Stimulated activated CD4-positive, alpha-beta T cell treated with anti-CD3 and anti-CD28 coated beads, Interleukin-15, amount 100 ng/mL, for 1 hour (primary cell): ENCODE measurements at places on chromosomes 16 and 17.

DNA sequence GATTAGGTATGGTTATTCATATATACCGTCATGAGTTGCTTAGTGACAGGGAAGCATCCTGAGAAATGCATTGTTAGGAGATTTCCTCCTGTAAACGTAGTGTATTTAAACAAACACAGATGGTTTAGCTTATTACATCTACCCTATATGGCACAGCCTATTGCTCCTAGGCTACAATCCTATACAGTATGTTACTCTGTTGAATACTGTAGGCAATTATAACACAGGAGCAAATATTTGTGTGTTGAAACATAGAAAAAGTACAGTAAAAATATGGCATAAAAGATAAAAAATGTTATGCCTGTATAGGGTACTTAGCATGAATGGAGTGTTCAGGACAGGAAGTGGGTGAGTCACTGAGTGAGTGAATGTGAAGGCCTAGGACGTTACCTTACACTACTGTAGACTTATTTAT lies 157.7 kb downstream of the CDH11 start:
- no peak for DNase-seq

DNA sequence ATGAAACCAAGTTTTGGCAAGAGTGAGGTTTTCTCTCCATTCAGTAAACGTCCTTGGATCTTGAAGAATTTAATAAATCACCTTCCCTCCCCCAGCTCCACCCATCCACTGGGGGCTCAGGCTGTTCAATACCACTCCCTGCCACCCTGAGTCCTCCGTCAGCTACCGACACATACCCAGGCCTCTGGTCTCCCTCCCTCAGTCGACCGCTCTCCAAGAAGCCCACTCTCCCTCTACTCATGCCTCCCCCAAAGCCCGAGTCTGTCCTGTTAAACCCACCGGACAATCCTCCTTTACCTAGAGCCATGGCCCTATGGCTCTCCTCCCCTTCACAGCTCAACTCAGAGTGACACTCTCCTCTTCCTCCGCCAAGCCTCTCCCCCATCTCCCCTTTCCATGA lies 19.7 kb upstream of the SLC4A1 start:
- DNase-seq, result no peak

DNA sequence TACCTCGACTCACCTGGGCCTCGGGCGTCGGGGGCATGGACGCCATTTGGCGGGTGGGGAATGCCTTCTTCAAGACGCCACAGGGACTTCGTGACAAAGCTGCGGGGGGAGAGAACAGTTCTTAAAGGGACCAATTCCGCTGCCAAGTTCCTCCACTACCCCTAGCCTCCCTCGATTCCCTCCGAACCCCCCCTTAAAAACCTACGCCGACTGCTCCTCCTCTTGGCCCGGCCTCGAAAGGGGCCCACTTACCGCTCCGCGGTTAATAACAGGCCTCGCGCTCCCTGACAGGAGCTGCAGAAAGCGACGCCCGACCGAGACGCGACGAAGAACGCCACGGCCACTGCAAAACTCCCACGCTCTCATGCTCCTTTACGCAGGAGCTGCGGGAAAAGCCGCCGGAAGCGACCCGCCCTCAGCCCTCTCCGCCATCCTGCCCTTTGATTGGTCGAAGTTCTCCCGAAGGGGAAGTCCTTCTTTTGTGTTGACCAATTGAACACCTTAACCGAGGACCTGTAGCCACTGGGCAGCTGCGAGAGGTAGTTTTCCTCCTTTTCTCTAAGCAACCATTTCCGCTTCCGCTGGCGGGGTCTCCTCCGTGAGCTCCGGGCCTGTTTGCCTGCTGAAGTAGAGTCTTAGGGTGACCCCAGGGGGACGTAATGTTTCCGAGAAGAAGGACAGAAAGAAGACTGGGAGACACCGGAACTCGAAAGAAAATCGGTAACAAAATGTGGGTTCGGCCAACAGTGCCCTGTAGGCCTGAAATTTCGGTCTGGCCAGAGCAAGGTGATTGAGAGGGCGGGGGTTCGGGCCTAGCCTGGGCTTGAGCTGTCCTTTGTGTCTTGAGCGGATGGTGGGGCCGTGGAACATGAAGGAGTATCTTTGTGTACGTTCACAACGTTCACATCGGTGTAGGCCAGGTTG lies at the start of the genes NAA60 and ZNF597:
TSS of gene NAA60 (plus strand) at position 573 of the 924 bp plus-strand sequence. CDS start 32,548 bp downstream, outside the sequence.
TSS of gene ZNF597 (minus strand) at position 397 of the 924 bp plus-strand sequence. CDS start at position 46, 351 bp downstream.
- peak; percentile 55 for DNase-seq

DNA sequence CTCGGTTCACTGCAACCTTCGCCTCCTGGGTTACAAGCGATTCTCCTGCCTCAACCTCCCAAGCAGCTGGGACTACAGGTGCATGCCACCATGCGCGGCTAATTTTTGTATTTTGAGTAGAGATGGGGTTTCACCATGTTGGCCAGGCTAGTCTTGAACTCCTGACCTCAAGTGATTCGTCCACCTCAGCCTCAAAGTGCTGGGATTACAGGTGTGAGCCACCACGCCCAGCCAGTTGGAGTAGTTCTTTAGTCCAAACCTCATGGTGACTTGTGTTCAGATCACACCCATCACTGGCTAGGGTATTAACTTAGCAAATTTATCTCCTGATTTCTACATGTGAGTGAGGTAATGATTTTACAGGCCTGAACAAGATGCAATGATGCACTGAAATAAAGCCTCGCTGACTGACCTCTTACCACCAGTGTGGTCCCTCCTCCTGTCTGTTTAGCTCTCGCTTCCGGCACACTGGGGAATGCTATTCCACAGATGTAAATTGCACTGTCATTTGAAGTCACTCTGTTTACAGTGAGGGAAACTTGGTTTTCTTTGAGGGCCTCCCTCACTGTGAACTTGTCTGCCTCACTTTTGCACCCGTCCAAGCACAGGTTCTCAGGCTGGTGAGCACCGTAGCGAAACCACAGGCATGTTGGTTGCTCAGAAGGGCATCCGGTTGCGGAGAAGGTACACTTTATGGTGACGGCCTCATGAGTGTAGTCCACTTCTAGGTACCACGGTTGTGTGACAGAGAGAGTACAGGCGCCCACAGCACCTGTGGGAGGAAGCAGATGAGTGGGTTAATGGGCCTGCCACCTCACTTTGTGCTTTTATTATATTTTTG lies 5.5 kb downstream of the IGSF6 start:
- DNase-seq, result peak; percentile 39

- no peak for DNase-seq
Measured at GRCh38 chr16:1327619-1327947, 5.9 kb upstream of the BAIAP3 start.

DNA sequence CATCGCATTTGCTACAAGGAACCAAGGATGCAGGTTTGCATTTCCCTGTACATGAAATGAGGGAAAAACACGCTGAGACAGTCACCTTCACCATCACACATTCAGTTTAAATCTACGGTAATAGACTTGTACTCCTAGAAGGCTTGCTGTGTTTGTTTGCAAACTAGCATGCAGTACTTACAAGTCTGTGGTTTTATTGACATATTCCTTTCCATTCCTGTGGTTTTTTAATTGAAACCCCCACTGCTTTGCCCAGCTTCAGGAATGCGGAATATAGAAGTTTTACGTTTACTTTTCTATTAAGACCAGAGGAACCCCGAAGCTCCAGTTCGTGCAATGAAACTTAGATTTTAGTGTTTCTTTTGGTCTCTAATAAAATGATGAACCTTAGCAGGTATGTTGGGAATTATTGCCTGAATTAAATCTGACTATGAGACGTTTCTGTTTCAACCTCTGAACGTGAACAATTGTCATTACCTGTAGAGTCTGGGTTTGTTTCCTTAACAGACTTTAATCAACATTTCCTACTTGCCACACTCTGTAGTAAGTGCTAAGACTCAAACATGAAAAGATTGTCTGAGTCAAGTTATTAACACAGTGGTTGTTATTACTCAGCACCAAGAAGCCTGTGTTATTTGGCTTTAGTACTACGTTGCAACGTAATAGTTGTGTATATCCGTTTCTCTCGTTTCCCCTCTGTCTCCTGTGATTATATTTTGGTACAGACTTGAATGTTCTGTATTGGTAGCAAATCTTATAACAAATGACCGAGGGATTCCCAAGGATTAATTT lies 793.3 kb upstream of the GOT2 start:
- no peak for DNase-seq

- no peak for DNase-seq
Measured at GRCh38 chr16:5615868-5616642, 518.5 kb upstream of the EEF2KMT start.

GRCh38 chr16:84689111-84689510 lies 10.7 kb upstream of the USP10 start:
- DNase-seq, result no peak

GRCh38 chr16:64865069-64865696 lies 256.7 kb downstream of the CDH11 start:
- no peak for DNase-seq

- DNase-seq, result no peak
Measured at GRCh38 chr17:49360796-49361128, 1.3 kb downstream of the ZNF652 start.

DNA sequence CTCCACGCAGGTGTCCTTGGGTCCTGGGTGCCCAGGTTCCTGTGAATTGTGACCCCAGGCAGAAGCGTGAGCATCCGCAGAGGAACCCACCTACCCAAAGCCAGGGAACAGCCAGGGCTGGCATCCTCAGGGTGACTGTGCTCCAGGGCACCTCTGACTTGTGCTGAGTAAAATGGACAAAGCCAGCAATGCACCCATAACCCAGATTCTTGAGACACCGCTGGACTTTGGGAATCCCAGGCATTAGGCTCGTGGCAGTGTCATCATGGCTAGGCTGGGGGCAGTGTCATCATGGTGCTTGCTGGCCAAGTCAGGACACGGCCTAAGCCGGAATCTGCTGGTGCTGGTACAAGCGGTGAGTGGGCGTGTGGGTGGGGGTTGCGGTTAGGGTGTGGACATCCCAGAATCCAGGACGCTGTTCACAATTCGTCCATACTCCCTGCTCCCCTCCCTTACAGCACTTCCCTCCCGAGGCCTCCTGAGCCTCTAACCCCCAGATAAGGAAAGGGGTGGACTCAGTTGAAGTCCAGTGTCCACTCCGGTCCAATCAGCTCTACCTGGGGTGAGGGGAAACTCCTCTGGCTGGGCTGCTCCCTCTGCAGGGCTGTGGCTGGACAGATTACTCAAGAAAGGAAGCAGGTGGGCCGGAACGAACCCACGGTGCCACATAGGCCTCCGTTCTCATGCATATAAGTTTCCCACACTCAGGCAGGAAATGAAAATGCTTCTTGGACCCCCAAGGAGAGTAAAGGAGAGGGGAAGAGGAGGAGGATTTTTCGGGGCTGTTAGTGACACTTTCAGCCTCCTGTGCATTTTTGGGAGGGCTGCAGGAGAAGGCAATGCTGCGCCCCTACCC lies 138.9 kb downstream of the SEC14L1 start:
- no peak for DNase-seq

DNA sequence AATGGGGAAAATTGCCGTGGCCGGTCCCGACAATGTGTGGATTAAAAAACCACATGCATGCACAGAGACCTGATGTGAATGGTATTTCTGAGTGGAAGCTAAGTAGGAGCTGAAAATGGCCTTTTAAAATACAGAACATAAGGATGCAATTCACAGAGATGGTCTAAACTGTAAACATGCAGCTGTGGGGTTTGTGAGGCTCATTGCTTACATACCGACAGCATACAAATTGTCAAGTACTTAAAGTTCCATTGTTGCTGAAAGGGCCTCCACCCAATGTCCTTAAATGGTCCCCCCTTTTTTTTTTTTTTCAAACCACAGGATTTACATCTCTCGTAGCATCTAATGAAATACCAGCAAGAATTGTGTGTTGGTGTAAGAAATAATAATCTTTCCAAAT lies 523.2 kb downstream of the MAF start:
- DNase-seq, result no peak

DNA sequence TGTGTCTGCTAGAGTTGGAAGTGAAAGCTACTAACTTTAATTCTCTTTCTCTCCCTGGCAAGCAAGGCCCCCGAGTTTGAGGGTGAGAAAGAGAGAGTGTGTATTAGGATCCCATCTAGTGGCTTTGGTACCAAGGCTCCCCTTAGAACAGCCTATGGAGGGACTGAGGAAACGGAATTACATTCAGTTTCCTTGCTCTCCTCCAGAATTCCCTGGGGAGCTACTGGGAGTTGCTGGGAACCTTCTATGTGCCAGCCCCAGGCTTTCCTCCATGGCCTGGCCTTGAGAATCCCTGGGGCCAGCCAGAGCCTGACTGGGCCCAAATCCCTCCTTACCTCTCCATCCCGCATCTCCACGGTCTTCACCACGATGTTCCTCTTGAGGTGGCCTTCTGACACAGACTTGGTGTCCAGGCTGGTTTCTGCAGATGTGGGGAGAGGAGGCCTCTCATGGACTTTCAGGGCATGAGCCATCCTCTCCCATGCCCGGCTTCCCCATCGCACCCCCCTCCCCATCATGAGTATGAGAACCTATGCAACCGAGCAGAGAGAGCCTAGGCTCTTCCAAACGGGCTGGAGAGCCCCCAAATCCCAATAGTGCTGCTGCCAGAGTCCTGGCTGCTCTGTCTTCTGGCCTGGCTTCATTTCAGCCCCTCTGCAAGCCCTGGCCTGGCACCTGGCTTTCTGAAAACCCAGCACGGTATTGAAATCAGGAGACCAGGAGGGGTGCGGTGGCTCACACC lies 7.4 kb downstream of the GFAP start:
- DNase-seq, result no peak

- no peak for DNase-seq
Measured at GRCh38 chr16:87860553-87861299, 8.6 kb downstream of the SLC7A5 start.

GRCh38 chr17:82397449-82398335 lies 20.5 kb upstream of the HEXD start:
- DNase-seq, result no peak
